ENCODE measurements at places on chromosomes 4 and X. TPM values are rescaled to one million over a fixed set of nuclear protein-coding genes. Genes with fewer than 3 reads are reported as not detected.

GRCh38 chr4:15882675-15883086, 55.9 kb downstream of the FGFBP1 start:
- DNase-seq: peak; percentile 48
- H3K27me3 ChIP-seq: no peaks in the 10 kb centered on the region
- no peaks in the 10 kb centered on the region for H3K4me1 ChIP-seq
- no peaks in the 10 kb centered on the region for H3K36me3 ChIP-seq
- H3K27ac ChIP-seq: no peak overlapping the region
- no peak overlapping the region for H3K4me3 ChIP-seq

GRCh38 chrX:132277953-132278614, 58.8 kb upstream of the RAP2C start:
- no peak overlapping the region for H3K27ac ChIP-seq
- no peaks in the 10 kb centered on the region for H3K4me1 ChIP-seq
- H3K4me3 ChIP-seq: no peak overlapping the region
- DNase-seq: no peak

GRCh38 chr4:126599746-126600145, 1033.0 kb upstream of the INTU start:
- no peak overlapping the region for H3K4me3 ChIP-seq
- no peak for DNase-seq
- H3K27me3 ChIP-seq: no peaks in the 10 kb centered on the region

GRCh38 chr4:25843340-25844097, 19.3 kb downstream of the SEL1L3 start:
- H3K4me3 ChIP-seq: no peak overlapping the region
- H3K36me3 ChIP-seq: no peaks in the 10 kb centered on the region
- no peaks in the 10 kb centered on the region for H3K27me3 ChIP-seq
- no peak overlapping the region for H3K27ac ChIP-seq
- H3K4me1 ChIP-seq: no peaks in the 10 kb centered on the region

The GBA3 gene
- total RNA-seq: 0.28 TPM

- H3K27ac ChIP-seq: no peak overlapping the region
- H3K4me1 ChIP-seq: no peaks in the 10 kb centered on the region
- no peak for DNase-seq
- H3K36me3 ChIP-seq: no peaks in the 10 kb centered on the region
These were observed 631 bp downstream of the EVC start for GRCh38 chr4:5711479-5712184.

DNA sequence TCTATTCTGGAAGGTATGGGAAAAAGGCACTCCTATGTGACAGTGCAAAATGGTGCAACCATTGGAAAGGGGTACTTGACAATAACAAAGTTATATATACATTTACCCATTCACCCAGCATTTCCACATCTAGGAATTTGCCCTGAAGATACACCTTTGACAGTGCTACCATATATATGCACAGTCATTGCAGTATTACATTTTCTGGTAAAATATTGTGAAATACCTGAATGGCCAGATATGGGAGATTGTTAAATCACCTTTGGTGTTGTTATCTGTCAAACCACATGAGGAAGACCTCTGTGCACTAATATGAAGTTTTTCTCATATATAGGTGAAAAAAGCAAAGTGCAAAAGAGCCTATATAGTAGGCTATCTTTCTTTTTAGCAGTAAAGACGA, 53.5 kb downstream of the SMAD1 start:
- no peaks in the 10 kb centered on the region for H3K36me3 ChIP-seq
- H3K27me3 ChIP-seq: no peaks in the 10 kb centered on the region
- no peak overlapping the region for H3K4me3 ChIP-seq
- DNase-seq: no peak
- H3K27ac ChIP-seq: no peak overlapping the region

DNA sequence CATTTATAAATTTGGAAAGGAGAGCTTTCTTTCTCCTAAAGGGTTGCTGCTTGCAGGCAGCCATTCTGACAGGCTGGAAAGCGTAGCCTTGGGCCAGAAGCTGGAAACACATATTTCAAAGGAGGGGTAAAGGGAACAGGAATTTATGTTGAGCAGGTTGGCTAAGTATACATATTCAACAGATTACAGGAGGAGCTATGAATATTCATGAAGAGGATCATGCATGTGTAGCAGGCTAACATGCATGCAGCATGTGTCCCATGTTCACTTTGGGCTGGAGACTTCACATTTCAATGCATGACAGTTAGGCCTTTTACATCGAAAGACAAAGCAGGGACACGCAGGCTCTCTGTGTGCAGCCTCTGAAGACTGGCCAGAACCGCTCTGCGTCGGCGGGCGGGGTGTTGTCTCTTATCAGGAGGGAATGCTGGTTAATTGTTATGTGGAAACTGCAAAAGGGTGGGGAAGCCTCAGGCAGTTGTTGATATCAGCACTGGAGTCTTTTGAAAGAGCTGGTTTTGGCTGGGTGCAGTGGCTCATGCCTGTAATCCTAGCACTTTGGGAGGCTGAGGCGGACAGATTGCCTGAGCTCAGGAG, 31.5 kb downstream of the CASP3 start:
- no peaks in the 10 kb centered on the region for H3K27me3 ChIP-seq
- no peaks in the 10 kb centered on the region for H3K4me1 ChIP-seq
- H3K4me3 ChIP-seq: no peak overlapping the region
- H3K36me3 ChIP-seq: no peaks in the 10 kb centered on the region
- no peak overlapping the region for H3K27ac ChIP-seq

DNA sequence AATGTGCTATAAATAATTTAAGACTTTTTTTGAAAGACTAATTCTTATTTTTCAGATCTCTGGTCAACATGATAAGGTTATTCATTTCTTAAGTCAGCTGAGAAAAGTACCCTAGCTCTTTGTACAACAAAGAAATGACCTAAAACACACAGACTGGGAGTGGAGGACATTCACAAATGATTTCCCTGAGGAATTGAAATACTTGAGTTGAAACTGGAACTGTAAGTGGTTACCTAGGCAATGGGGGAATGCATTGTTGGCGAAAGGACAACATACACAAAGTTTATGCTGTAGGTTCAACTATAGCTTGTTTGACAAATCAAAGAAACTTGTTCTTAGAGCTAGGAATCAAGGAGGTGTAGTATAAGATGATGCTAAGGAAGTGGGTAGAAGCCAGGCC, 915.5 kb downstream of the FAT4 start:
- DNase-seq: no peak
- no peaks in the 10 kb centered on the region for H3K4me1 ChIP-seq
- no peak overlapping the region for H3K27ac ChIP-seq
- H3K4me3 ChIP-seq: no peak overlapping the region

GRCh38 chrX:44506678-44507077, 36.0 kb downstream of the FUNDC1 start:
- DNase-seq: no peak
- no peaks in the 10 kb centered on the region for H3K4me1 ChIP-seq
- H3K27ac ChIP-seq: no peak overlapping the region
- H3K4me3 ChIP-seq: no peak overlapping the region
- H3K27me3 ChIP-seq: no peaks in the 10 kb centered on the region
- H3K36me3 ChIP-seq: no peaks in the 10 kb centered on the region

GRCh38 chr4:16545656-16546055, 319.4 kb upstream of the TAPT1 start:
- no peak overlapping the region for H3K4me3 ChIP-seq
- no peak overlapping the region for H3K27ac ChIP-seq
- no peaks in the 10 kb centered on the region for H3K27me3 ChIP-seq
- no peaks in the 10 kb centered on the region for H3K4me1 ChIP-seq
- DNase-seq: no peak
- H3K36me3 ChIP-seq: no peaks in the 10 kb centered on the region

GRCh38 chrX:24099394-24099793, 44.6 kb downstream of the EIF2S3 start:
- no peaks in the 10 kb centered on the region for H3K36me3 ChIP-seq
- H3K4me1 ChIP-seq: no peaks in the 10 kb centered on the region
- DNase-seq: no peak
- H3K27ac ChIP-seq: no peak overlapping the region
- H3K4me3 ChIP-seq: no peak overlapping the region

DNA sequence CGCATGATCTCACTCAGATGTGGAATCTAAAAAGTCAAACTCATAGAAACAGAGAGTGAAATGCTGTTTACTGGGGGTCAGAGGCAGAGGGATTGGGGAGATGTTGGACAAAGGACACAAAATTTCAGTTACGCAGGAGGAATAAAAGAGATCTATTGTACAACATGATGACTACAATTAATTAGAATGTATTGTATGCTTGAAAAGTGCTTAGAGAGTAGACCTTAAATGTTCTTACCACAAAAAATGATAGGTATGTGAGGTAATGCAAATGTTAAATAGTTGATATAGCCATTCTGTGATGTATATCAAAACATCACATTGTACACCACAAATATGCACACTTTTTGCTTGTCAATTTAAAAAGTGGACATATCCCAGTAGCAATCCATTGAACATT, 36.1 kb upstream of the PHKA2 start:
- H3K4me3 ChIP-seq: no peak overlapping the region
- H3K36me3 ChIP-seq: no peaks in the 10 kb centered on the region
- no peak overlapping the region for H3K27ac ChIP-seq
- DNase-seq: no peak

- no peak overlapping the region for H3K27ac ChIP-seq
- H3K4me3 ChIP-seq: no peak overlapping the region
- H3K36me3 ChIP-seq: no peaks in the 10 kb centered on the region
- H3K4me1 ChIP-seq: no peaks in the 10 kb centered on the region
- DNase-seq: no peak
- no peaks in the 10 kb centered on the region for H3K27me3 ChIP-seq
These were observed 96.4 kb downstream of the ANXA10 start for GRCh38 chr4:168188754-168189153.

GRCh38 chrX:45619290-45619689, 418.6 kb upstream of the DIPK2B start:
- H3K36me3 ChIP-seq: no peaks in the 10 kb centered on the region
- no peak for DNase-seq
- H3K27me3 ChIP-seq: no peaks in the 10 kb centered on the region
- H3K4me3 ChIP-seq: no peak overlapping the region
- H3K4me1 ChIP-seq: no peaks in the 10 kb centered on the region
- H3K27ac ChIP-seq: no peak overlapping the region

The CAPN6 gene
- 5.1 TPM for total RNA-seq

DNA sequence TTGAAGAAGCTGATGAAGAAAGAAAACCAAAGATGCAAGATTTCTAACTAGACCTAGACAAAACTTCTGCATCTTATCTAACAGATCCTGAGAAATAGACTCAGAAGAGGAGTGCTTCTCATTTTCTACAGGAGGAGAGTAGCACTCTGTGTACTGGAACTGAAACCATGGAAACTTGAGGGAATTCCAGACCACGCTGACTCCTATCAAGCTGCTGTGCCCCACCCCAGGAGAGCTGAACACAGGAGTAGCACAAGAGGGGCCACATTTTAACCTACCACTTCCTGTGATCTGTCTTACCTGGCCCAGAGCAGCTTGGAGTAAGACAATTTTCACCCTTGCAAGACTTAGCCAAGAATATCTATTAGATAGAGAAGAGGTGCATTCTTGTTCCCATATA, 248.9 kb downstream of the SCFD2 start:
- H3K4me3 ChIP-seq: no peak overlapping the region
- no peaks in the 10 kb centered on the region for H3K27me3 ChIP-seq
- no peak for DNase-seq
- no peaks in the 10 kb centered on the region for H3K4me1 ChIP-seq

The KLKB1 gene
- total RNA-seq: 0.33 TPM

- DNase-seq: no peak
- no peaks in the 10 kb centered on the region for H3K4me1 ChIP-seq
- H3K36me3 ChIP-seq: no peaks in the 10 kb centered on the region
- H3K4me3 ChIP-seq: no peak overlapping the region
- no peaks in the 10 kb centered on the region for H3K27me3 ChIP-seq
These were observed 17.7 kb downstream of the APELA start for GRCh38 chr4:164894702-164895101.

DNA sequence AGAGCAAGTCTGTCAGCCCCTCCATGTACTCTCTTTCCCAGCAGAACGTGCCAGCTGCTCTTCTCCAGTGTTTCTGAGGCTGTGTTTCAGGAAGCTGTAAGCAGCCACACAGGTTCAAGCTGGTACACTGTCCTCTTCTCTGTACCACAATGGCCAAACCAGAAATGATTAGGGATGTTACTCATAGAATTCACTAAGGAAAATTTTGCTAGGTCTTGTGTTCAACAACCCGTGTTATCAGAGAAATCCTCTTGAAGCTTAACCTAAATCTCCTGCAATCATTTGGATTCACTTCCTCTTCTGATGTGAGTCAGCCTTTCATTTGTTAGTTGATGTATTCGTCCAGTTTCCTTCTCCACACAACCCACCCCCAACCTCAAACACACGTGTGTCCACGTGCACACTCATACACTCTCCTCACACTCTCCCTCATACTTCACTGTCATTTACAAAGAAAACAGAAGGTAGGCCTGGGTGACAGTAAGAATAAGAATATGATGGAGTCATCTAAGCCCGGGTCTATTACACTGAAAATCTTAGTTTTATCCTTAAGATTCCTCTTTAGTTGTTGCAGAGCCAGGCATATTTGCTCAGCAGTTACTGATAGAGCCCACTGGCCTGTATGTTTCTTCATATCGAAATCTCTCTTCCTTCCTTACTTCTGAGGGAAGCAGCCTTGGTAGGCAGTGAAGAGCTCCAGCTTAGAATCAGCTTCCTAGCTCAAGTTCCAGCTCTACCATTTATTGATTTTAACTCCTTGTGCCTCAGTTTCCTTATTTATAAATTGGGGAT, 63.4 kb downstream of the DCUN1D4 start:
- no peak for DNase-seq
- H3K27ac ChIP-seq: no peak overlapping the region
- no peaks in the 10 kb centered on the region for H3K27me3 ChIP-seq
- peaks cover 10% of the 10 kb centered on the region for H3K36me3 ChIP-seq

DNA sequence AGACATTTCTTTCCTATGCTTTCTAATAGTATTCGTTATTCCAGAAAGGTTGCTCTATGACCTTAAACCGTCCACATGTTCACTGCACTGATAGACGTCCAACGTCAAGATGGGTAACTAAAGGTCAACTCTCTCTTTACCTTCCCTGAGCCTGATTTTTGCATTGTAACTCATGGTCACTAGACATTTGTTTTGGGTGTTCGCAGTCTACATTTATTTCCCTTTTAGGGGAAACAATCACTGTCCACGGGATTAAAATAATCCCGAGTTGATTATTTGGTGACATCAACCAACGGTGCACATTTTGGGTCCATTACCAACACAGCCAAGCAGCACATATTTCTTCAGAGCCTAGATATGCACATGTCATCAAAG, 540 bp upstream of the HADH start:
- peak overlapping the region; percentile 73 for H3K27ac ChIP-seq
- DNase-seq: no peak
- H3K4me1 ChIP-seq: peaks cover 38% of the 10 kb centered on the region
- H3K4me3 ChIP-seq: peak overlapping the region; percentile 76
- no peaks in the 10 kb centered on the region for H3K27me3 ChIP-seq

GRCh38 chr4:212438-213188, 88.3 kb downstream of the ZNF718 start:
- DNase-seq: peak; percentile 5
- H3K27ac ChIP-seq: no peak overlapping the region
- H3K4me1 ChIP-seq: peaks cover 3% of the 10 kb centered on the region
- H3K27me3 ChIP-seq: peaks cover 13% of the 10 kb centered on the region

DNA sequence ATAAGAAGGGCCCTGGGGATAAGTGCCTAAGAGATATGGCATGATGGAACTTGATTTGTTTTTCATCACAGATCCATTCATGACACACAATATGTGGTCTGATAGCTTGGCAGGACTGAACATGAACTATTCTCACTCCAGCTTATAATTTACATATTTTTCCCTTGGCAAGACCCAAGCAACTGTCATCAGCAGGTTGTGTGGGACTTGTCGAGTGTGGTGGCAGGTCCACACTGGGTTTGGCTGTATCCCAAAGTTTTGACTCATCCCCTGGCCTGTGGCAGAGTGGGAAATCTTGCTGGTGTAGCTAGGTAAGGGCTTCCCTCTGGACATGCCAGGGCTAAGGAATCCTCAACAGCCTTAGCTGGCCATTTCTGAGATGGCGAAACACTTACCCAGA, 81.0 kb upstream of the STIM2 start:
- H3K36me3 ChIP-seq: peaks cover 10% of the 10 kb centered on the region
- no peaks in the 10 kb centered on the region for H3K27me3 ChIP-seq
- no peak overlapping the region for H3K27ac ChIP-seq
- peaks cover 4% of the 10 kb centered on the region for H3K4me1 ChIP-seq
- peak; percentile 28 for DNase-seq
- no peak overlapping the region for H3K4me3 ChIP-seq

Measured in thymus (tissue), 14 donors.